ENCODE measurements at places on chromosomes 3 and 15.

DNA sequence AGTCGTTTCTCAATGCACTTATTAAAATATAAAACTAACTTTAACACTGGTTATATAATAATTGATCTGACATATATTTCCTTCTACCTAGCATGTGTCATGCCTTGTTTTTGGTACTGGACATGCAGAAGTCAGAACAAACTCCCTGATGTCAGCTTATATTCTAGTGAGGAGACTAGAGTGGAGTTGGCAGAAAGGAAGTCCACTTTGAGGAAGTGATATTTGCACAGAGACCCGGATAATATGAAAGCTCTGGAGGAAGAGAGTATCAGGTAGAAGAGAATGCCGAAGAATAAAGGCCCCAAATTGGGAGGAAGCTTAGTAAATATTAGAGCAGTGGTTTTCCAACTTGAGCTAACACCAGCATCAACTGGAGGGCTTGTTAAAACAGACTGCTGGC, 24.6 kb upstream of the ZNF280D start:
- DNase-seq: no peak

DNA sequence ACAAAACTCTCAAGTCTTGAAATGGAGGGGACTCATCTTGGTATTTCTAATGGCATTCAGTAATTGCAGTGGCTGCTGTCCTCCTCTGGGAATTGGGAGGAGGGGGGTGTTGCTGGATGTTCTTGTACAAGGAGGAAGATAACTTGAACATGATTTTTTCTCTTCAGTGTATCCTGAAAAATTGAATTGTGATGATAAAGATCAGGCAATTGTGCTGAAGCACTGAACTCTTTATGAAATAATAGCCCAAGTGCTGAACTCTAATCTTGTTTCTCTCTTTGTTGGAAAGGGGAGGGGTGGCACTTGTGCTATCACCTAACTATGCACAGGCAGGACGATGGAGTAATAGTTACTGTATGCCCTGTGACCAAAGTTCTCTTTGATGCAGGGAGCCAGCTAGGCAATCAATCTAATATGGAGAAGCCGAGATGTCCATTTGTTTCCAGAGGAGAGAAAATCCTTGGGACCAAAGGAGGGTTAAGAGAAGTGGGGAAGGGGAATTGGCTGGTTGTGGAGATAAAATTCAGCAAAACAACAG, 68.1 kb upstream of the ATP2C1 start:
- DNase-seq: no peak

- DNase-seq: no peak
Measured at GRCh38 chr3:180776433-180776832, 97.1 kb upstream of the CCDC39 start.

GRCh38 chr3:72220946-72221345, 436.0 kb upstream of the PROK2 start:
- DNase-seq: no peak

Data from stimulated activated CD4-positive, alpha-beta T cell treated with anti-CD3 and anti-CD28 coated beads, Interleukin-15, amount 100 ng/mL, for 1 hour (primary cell).